ENCODE measurements at places on chromosomes 4 and X.

DNA sequence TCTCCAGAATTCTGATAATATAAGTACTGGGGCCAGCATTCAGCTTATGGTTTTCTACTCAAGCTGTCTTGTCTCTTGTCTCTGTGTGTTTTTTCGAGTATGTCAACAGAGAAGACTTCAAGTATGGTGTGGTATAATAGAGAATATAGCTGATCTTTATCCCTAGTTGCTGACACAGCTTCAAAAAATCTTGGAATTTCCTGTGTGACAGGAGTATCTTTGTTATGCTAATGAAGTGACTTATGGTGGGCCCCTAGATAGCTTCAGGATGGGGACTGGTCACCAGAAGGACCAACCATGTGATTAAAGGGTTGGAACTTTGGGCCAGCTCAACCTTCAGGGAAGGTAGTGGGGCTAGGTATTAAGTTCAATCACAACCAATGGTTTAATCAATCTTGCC, 2.9 kb downstream of the GPRASP3 start:
- DNase-seq: no peak

- no peak for DNase-seq
These were observed 13.2 kb downstream of the PSAPL1 start for GRCh38 chr4:7421356-7422150.

- no peak for DNase-seq
These were observed 744.6 kb upstream of the IGFBP7 start for GRCh38 chr4:57854748-57855147.

- no peak for DNase-seq
These were observed 7.8 kb upstream of the FAM149A start for GRCh38 chr4:186096681-186097165.

DNA sequence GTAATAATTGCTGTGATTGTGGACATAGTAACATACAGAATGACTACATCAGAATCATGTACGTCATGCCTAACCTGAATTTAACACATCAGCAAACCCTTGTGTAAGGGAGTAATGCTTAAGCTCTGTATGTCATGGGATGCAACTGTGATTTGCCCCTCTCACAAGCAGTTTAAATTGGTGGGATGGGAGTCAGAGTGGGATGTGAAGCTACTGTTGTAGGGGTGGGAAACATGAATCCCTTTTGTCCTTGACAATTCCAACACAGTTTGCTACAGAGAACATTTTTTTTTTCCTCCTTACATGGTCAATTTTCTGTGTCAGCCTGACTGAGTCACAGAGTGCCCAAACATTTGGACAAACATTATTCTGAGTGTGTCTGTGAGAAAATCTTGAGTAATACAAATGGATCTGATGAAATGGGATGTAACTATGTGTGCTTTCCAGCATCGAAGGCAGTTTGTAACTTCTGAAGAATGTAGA, 392.8 kb downstream of the GPM6A start:
- no peak for DNase-seq

DNA sequence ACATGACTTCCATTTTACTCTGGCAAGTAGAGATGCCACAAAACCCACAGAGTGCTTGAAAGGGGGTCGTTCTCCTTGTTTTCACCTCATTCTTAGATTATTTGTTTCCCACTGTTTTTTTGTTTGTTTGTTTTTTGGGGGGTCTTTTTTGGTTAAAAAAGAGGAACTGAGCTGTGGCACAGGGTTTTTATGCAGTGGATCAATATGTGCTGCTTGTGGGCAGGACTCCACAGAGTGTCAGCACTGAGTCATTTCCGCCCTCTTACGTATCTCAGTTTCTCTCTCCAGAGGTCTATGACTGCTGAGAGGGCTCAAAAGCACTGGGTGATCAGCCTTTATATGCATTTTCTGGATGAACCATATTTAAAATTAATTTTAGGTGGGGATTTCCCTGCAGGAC, 268.1 kb upstream of the GRID2 start:
- no peak for DNase-seq

DNA sequence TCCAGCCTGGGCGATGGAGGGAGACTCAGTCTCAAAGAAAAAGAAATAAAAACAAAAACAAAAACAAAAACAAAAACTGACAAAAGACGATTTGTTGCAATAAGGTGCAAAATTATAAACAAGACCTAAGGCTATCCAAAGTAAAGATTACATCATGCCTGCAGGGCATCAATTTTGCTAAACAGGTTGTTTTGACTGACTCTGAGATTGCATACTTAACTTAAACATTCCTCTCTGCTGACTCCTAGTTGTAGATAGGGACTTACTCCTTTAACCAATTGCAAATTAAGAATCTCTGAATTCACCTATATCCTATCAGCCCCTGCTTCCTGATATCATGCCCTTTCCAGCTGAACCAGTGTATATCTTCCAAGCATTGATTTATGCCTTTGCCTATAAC, 2687.3 kb downstream of the PCDH7 start:
- no peak for DNase-seq

DNA sequence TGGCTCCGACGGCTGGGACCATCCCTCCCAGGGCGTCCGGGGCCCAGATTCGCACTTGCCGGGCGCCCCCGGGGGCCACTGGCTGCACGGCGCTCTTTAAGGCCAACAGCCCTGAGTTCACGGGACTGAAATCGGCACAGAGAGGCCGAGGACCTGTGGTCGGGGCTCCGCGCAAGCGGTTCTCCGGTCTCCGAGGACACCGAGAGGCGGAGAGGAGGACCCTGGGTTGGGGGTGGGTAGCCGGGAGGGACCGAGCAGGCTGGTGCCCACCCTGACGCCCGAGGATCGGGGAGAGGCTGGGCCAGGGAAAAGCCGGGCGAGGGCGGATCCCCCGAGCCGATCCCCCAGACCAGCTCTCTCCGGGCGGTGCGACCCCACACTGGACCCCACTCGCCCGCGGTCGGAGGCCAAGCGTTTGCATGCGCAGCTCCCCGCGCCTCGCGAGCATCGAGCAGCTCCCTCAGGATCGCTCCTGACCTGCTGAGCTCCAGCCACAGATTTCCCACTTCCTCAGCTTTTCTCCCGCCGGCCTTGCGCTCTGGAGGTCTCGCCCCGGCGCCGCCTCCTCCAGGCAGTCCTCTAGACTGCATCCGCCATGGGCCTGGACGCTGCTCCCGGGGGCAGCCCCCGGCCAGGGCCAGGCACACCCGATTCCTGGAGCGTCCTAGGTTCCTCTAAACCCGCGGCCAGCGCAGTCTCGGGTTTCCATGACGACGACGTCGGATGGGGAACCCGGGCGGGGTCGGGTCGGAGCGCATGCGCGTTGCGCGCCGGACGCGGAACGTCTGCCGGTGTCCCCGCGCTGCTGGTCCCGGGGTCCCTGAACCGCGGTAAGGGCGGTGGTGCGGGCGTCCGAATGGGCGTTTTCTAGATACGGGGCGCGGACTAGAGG, 17.6 kb upstream of the NAT8L start:
- no peak for DNase-seq

DNA sequence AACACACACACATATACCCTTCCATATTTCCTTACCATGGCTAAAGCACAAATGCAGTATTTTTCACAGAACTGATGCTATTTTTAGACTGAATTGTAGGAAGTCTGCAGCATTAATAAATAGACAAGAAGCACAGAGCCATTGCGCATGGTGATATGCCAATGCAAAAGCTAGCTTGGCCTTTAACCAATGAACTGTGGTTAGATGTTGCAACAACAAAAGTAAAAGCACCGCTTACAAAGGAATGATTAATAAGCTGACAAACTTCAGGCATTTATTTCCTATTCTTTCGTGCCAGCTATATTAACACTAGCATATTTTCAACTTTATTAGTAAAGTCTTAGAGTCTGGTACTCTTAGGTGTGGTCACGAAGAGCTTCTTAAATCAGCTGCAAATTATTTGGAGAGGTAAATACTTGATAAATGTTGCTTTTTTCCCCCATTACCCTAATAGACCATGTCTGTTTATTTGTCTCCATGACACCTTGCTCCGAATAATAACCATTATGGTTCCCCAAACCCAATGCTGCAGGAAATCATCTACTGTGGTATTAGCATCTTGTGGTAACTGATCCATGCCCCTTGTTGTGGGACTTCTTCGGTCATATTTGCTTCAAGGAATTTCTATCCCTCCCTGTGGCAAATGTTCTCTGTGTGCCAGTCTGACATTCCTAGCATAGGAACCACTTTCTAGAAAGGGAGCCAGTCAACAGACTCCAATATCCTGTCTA, 306.1 kb upstream of the TAPT1 start:
- DNase-seq: no peak

DNA sequence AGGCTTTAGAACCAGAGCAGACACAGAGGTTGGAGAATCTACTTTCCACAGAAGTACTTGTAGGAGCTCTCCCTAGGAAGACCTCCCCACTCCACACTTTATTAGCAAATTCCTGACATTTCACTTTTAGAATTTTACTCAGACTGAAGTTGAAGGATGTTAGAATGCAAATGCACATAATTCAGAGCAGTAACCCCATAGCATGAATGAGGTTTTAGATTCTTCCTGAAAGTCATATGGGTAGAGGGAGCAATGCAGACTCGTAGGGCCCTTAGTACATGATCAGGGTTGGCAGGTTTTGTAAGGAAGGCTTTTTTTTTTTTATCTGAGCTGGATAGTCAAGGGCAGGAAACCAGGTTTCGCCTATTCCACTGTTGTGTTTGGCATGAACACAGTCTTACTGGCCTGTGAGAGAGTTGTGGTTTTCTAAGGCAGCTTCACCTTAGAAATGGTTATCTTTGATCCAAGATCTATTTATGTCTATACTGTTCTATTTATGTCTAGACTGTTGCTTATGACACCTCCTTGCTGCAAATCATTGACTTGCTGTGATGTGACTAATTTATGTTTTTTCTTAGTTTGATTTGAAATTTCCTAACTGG, 48.9 kb downstream of the SPATA18 start:
- DNase-seq: no peak

DNA sequence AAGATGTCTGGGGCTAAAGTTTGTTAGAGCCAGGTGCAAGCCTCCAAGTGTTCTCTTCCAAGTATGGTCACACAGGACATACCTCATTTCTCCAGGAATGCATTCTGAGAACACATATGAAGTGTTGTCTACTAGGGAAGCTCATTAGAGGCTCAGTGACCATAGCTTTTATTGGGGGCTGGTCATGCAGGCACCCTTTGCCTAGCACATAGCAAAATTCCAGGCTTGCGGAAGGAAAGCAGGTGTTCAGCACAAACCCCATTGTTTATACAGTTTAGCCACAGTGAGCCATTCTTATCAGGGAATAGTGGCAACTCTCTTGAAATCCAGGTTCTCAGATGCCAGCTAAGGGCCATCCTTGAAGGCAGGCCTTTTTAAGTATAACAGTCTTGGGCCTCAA, 339.4 kb upstream of the ZCCHC13 start:
- DNase-seq: no peak

GRCh38 chr4:82260632-82261031, 113.2 kb downstream of the HNRNPD start:
- no peak for DNase-seq

DNA sequence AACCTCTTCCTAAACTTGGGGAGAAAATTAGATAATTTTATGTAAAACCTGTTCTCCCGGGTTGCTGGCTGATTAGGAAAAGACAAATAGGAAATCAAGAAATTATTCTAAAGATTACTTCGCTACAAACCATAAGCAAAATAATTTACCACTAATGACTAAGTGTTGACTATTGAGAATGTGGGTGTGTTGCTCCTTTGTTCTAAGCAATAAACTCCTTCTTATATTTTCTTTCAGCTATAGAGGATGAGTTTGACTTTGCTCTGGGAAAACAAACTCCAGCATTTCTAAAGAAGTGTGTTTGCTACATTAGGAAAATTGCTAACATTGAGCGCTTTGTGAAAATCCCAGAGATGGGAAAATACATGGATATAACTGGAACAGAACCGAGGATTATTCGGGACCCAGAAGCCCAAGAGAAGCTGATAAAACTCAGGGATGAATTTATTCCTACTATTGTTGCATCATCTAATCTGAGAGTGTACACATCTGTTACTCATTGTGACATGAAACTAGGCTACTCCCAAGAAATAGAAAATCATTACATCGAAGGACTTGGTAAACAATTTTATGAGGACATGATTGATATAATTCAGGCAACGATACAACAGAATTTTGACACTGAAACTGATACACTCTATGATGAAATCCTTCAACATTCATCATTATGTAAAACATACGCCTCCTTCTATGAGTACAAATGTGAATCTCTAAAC, 194.2 kb downstream of the NWD2 start:
- DNase-seq: no peak

DNA sequence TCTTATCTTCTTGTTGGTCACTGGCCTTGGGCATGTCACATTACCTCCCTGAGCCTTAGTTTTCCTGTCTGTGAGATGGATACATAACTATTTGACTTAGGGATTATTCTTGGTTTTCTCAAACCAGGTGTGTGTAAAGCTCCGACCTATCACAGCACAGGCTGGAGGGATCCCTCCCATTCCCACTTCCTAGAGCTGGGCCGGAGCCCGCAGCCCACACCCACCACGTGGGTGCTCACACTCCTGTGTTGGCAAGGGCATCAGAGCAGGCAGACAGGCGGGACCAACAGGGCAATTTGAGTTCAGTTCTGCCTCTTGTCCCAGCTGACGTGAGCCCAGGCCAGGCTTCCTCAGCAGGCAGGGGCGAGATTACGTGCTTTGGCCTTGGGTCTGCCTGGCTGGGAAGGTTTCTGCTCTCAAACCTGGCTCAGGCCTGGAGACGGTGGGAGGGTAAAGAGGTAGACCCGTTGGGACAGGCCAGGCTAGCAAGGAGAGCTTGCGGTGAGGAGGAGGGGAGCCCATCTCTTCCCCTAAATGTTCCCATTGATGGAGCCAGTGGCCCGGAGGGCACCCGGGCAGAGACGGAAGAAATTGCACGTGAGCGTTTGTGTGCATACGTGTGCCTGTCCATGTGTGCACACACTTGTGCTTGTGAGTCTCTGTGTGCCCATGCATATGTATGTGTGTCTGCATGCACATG, 734 bp upstream of the SH3TC1 start:
- no peak for DNase-seq

DNA sequence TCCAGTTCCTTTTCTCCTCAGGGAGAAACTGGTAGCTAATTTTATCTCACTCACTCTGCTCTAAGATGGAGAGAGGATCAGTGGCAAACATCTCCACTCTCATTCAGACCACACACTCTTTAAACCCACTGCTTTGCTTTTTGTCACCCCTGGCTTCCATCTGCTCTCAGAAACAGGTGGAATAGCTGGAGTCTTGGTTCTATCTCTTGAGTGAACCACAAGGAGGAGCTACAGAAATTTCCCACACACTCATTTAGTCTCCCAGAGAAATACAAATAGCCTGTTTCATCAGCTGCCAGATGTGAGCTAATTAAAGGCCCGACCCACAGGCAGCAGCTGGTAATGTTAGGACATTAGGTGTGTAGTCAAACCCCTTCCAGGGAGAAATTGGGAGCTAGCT, 96.6 kb downstream of the STPG2 start:
- DNase-seq: no peak

DNA sequence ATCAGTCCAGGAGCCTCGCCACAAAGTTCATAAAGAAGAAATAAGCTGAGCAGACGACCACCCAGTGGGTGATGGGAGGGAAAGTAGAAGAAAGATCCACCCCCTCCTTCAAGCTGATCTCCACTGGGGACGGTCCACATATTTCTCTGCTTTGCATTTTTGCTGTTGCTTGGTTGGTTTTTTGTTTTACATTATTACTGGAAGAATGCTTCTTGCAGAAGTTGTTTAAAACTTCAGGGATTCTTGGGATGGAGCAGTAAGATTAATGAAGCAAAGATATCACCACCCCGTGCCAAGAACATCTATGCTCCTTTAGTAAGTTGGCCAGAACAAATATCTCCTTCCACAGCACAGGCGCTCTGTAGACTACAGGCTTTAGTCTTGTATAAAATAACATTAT, 30.1 kb downstream of the LGI2 start:
- no peak for DNase-seq

GRCh38 chr4:157994863-157995262, 178.0 kb downstream of the GASK1B start:
- no peak for DNase-seq

- no peak for DNase-seq
These were observed 22.7 kb downstream of the FABP2 start for GRCh38 chr4:119299260-119299671.
